ENCODE measurements at places on chromosomes 4 and X.

- no peak for DNase-seq
These were observed 156.9 kb downstream of the SOWAHB start for GRCh38 chr4:76740866-76741662.

DNA sequence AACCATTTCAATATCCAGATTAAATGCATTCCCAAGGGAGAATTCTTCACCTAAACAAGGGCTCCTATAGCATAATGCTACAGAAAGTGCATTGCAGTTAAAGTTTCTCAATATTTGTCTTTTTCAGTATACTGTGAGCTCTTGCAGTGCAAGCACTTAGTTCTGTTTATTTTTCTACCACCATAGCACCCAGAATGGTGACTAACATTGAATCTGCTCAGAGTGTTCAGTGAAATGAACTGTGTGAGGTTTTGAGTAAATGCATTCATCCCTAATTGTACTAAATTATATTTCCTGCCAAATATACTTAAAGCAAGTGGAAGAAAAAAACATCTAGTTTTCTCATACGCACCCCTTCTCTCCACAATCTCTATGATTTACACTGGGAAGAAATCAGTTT is 383.9 kb downstream of the PCDH7 start:
- no peak for DNase-seq

GRCh38 chr4:122842984-122843531 is 16.4 kb downstream of the FGF2 start:
- no peak for DNase-seq

DNA sequence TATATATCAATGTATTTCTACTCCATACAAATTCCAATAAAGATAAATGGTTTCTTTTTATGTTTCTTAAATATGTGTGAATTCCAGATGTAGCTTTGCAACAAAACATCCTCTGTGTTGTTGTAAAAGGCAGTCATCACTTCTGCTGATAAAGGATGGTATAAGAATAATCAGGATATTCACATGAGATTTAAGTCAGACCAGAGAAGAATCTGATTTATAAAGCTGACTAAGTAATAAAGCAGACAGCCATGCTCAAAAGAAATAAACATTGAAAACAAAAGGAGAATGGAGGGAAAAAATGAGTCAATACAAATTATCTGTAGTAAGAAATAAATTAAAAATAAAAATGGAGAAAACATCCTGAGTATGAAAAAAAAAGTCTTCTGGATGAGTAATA is 27.0 kb upstream of the SLC7A11 start:
- no peak for DNase-seq

DNA sequence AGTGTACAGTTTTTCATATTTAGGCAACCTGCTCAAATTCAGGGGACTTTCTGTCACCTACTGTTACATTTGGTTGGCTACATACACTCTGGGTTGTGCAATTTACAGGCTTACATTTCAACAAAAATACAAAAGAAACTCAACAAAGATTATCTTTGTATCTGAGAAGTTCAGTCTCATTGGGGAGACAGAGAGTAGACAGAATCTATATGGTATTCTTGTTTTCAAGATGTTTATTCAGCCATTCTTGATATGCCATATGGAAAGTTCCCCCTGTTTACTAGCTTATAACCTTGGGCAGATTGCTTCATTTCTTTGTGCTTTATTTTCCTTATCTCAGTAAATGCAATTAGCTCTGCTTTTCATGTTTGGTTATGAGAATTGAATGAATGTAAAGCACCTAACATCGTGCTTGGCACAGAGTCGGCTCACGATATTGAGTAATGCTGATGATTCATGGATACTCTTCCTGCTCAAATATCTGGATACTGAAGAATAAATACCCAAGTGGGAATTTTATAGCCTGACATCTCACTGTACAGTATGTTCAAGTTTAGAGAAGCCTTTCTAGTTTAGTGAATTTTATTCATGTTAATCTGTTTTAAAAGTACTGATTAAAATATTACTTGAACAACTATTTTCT is 96.5 kb upstream of the PACRGL start:
- no peak for DNase-seq

- DNase-seq, result no peak
These were observed 194.4 kb upstream of the LDB2 start for GRCh38 chr4:17092736-17093437.

GRCh38 chr4:32744211-32744610 is 2024.0 kb downstream of the PCDH7 start:
- DNase-seq, result no peak

DNA sequence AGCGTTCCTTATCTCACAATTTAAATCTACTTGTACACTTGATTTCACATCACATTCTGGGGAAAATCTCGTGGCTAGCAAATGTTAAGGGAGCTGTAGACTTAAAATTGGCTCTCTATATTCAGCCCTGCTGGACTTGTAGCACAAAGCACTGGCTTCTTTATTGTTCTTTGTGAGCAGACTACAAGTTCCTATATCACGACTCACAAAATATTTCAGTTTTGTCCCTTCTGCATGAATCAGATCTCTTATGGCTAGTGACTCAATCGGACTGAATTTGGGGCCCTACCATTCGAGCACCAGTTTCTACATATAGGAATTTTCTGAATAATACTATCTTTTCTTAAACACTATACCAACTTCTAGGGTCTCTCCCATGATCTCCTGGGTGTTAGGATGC is 390.1 kb downstream of the ADAM29 start:
- DNase-seq, result no peak

GRCh38 chr4:134862116-134862515 is 660.5 kb upstream of the PABPC4L start:
- DNase-seq, result no peak

GRCh38 chrX:113384628-113385027 is 544.0 kb upstream of the AMOT start:
- peak; percentile 41 for DNase-seq

- no peak for DNase-seq
These were observed 24.8 kb upstream of the PTPN13 start for GRCh38 chr4:86569103-86569870.

DNA sequence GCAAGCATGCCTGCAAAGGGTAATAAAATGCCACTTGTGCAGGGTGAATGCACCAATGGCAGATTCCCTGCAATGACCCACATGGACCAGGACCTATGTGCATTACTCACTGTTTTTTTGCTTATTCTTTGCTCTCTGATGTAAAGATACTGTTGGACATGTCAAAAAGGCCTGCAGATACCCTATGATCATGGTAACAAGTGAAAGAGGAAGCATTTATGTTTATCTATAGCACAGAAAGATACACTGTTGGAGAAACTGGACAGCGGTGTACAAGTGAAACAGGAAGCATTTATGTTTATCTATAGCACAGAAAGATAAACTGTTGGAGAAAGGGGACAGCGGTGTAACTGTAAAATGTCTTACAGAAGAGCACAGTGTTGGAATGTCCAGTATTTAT is 127.5 kb downstream of the PAPSS1 start:
- DNase-seq, result no peak

GRCh38 chrX:24493740-24494581 is 28.9 kb downstream of the PDK3 start:
- no peak for DNase-seq

DNA sequence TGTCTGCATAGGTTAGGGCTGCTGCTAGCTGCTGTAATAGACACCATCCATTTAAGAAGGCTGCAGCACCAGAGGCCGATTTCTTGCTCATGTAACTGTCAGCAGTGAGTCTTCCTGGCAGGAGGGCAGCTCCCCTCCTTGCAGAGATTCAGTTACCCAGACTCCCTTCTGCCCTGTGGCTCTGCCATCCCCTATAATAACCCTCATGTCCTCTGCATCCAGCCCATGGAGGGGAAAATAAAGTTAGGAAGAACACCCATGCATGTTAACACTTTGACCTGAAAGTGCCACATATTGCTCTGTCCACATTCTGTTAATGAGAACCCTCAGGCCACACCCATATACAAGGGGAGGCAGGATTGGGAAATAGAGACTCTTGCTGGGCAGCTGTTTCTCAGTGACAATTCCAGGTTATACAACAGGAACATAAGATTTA is 5.4 kb downstream of the STBD1 start:
- no peak for DNase-seq

GRCh38 chrX:12206413-12206812 is 68.1 kb downstream of the FRMPD4 start:
- DNase-seq, result no peak

DNA sequence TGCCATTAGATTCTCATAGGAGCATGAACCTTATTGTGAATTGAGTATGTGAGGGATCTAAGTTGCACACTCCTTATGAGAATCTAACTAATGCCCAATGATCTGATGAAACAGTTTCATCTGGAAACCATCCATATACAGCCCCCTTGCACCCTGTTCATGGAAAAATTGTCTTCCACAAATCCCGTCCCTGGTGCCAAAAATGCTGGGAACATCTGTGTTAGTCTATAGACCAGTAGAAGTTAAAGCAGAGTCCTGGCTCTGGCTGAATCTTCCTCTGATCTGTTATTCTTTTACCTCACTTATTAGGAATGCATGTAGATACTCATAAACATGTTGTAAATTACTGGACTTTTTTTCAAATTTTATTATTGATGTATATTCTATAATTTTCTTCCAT is 29.2 kb downstream of the SULT1B1 start:
- DNase-seq, result no peak

- DNase-seq, result no peak
These were observed 109.9 kb upstream of the PTPN13 start for GRCh38 chr4:86484241-86484640.

- DNase-seq, result no peak
These were observed 593.8 kb upstream of the SLIT2 start for GRCh38 chr4:19657856-19658255.

DNA sequence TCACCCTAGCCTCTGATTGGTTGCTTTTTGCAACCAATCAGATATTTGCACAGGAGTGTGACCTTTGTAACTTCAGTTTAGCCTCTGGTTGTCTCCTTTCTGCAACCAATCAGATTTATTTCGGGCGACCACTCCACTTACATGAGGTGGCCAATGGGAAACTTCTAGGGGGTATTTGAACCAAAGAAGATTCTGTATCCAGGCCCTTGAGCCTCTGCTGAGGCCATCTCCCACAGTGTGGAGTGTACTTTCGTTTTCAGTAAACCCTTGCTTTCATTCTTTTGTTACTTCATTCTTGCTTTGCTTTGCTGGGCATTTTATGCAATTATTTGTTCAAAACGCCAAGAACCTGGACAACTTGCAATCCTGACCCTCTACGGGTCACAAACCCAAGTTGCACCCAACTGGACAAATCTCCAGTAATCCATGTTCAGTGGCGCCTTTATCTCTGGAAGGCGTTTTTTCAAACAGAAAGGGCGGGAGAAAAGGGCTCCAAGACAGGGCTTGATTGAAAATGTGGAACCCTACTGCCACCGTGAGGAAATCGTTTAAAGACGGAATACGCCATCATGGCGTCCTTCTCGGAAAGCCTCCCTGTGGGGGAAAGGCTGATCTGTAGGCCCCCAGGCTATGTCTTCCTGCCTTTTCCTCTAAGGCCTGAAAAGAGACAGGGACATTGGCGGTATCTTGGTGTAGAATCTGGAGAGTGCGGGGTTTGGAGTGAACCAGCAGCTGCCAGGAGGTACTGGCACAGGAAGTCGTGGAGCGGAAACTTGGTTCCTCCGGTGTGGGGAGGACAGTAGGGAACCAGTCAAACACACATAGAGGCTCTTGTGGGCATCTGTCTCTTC is 184.6 kb downstream of the OR13H1 start:
- DNase-seq, result peak; percentile 74

DNA sequence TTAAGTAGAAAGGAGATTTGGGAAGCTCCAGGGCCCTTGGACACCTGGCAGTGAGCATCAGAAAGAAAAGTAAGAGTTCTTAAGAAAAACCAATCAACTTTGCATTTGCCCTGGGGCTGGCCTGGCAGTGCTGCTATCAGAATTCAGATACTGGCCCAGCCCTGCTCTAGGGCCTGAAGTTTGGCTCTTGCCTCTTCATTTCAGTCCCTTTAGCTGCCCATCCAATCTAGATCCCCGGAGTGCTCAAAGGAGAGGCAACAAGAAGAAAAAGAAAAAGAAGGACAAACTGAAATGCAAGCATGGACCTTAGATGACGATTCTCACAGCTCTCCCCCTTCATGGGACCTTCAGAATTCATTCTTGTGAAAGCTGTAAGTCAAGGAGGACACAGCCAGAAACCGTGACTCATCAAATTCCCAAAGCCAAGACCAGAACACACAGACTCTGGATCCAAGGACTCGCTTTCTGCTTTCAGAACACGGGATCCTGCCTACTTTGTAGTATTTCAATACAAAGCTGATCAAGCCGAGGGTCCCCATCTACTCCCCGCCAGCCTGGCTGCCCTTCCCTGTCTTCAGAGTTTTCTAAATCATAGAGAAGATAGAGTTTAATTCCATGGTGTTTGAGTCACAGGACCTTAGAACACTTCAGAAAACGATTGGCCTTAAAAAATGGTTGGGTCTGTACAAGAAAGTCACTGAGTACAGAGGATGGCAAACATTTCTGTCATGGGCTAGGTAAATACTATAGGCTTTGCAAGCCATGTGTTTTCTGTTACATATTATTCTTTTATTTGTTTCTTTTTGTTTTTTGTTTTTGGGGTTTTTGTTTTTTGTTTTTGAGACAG is 103.7 kb downstream of the RBM47 start:
- DNase-seq, result peak; percentile 55

DNA sequence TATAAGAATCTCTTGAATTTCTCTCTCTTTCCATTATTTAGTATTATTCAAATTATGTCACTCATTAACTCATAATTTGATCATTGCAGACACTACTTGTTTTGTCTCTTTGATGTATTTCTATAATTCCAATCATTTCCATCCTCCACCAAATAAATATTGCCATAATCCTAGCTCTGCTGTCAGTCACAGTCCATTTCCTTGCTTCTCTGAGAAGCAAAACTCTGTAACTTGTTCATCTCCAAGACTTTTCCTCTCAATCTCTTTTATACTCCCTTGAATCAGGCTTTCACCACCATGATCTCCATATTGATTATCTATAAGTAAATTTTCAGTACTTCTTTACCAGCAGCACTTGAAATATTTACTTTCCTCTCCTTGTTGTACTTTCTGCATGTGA is 135.9 kb downstream of the SCLT1 start:
- DNase-seq, result no peak

- no peak for DNase-seq
These were observed 161.8 kb downstream of the NAA11 start for GRCh38 chr4:79163981-79164490.

GRCh38 chr4:40842318-40842717 is 92.6 kb downstream of the NSUN7 start:
- DNase-seq, result no peak

- DNase-seq, result no peak
These were observed 222.3 kb upstream of the HDX start for GRCh38 chrX:84724576-84724975.

GRCh38 chr4:6263526-6264224 is 6.0 kb upstream of the WFS1 start:
- DNase-seq, result no peak

DNA sequence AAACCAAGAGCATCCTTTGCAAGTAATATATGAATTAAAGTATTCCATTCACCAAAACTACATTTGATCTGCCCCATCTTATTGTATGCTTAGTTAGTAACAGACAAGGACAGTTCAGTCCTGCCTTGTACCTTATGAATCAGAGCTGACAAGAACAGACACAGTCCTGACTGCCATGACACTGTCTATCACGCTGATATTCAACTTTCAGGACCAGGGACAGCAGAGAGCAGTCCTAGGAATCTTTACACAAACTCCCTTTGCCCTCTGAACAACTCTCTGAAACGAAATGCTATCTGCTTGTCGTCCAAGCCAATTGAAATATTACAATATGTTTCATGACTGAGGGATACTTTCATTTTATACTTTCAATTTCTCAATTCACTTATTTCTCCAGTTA is 268.6 kb upstream of the VCX start:
- no peak for DNase-seq

All from amniotic stem cell (primary cell).